ENCODE measurements at places on chromosomes 4 and X.

GRCh38 chr4:54189140-54189539 lies 40.0 kb upstream of the PDGFRA start:
- DNase-seq, result no peak

GRCh38 chrX:26722666-26723428 lies 506.9 kb downstream of the MAGEB5 start:
- DNase-seq, result no peak

DNA sequence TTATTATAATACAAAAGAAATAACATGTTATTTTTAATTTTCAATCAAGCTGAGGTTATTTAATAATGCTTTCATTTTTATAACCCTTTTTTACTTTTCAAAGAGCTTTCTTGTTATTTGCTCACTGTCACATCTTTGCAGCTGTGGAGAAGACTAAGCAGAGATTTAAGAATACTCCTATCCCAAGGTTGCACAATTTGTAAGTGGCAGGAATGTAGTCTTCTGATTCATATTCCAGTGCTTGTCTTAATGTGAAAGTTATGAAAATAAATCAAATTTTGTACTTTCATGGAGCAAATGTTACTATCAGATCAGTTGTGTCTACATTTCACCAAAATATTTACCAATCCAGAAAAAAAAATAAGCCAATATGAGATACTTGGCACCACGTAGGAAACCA lies 86.6 kb downstream of the DDIT4L start:
- no peak for DNase-seq

DNA sequence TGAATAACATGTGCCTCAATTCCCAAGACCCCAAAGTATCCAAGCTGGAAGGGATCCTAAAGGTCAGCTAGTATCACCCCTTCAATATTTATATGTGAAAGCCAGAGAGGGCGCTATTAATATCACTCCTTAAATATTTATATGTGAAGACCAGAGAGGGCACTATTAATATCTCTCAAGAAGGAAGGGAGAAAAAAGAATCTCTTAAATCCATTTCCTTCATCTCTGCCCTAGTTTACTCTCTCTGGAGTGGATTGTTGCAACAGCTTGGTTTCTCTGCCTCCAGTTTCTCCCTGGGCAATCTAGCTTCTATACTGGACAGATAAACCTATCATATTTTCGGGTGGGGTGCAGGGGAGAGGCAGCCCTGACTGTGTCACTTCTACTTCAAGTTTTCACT lies 31.6 kb upstream of the MSN start:
- DNase-seq, result no peak

GRCh38 chr4:87717276-87718031 lies 67.4 kb downstream of the DMP1 start:
- no peak for DNase-seq

DNA sequence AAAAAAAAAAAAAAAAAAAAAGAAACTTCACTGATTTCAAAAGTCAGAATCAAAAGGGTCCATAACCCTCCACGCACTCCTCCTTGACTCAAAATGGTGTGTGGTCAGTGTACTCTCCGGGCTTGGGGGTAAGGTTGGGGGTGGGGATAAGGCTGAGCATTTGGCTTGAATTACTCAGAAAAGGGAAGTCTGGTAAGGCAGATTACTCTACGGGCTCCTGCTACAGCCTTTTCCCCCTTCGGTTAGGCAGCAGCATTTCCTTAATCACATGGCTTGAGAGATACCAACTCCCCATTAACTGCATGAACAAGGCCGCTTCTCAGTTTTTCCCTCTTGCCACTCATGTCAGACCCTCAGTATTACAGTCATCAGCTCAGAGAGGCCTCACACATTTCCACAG lies 135.4 kb upstream of the DUSP21 start:
- no peak for DNase-seq
